ENCODE measurements at places on chromosomes 13 and 19.

DNA sequence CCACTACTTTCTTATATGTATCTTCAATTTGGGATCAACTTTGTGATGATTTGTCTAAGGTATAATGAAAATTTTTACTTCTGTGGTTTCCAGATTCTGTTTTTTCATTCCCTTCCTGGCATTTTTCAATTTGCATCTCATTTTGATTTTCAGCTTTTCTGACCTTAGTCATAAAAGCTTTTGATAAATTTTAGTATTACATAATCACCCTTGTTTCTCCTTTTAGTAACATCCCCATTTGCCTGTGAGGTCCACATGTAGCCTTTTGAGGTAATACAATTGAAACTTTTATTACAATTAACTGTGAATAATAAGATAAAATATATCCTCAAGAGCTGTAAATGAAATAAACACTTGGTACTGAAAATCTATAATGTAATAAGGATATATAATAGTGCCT, 31.2 kb downstream of the LACC1 start:
- DNase-seq = no peak

DNA sequence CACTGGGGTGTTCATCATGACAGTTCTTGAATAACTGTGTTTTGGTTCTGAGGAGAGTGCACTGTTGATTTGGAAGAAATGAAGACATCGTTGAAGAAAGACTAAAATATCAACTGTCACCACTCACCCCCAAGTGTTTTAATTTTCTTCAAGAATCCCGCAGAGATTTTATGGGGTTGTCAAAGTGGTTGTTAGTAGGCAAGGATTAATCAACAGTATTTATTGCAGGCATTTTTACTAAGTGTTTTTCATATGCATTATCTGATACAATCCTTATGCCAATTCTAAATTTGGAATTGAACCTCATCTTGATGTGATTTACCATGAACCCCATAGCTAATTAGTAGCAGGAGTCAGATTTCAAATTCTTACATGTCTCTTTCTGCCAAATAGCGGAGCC, 63.7 kb upstream of the OBI1 start:
- no peak for DNase-seq

DNA sequence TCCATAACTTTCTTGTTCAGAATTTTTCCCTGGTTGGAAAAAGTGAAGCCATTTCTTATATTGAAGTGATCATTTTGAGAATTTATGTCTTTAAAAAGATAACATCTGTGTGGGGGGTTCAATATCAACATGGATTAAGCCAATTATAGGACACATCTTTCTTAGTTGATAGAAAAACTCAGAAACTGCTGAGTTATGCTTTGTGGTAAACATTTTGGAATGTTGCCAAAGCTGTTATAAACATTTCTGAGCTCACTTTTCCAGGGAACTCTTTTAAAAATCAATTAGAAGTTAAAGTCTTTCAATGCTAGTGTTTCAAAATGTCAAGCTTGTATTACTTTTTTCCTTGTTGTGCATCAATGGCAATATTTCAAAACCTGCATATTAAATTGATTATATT, 248.8 kb downstream of the DACH1 start:
- DNase-seq = peak; percentile 52

GRCh38 chr19:55526216-55527196, 10.4 kb downstream of the SBK2 start:
- DNase-seq = no peak

Data from retinal pigment epithelial cell (primary cell).